T-helper 17 cell (primary cell): ENCODE measurements at places on chromosomes 3 and 15. TPM values are rescaled to one million over a fixed set of nuclear protein-coding genes. Genes with fewer than 3 reads are reported as not detected.

FANCD2OS gene
- total RNA-seq = not detected

ARF4 gene
- total RNA-seq = 69.0 TPM

PLSCR2 gene
- not detected for total RNA-seq

CDHR4 gene
- 0.37 TPM for total RNA-seq

CORO2B gene
- total RNA-seq = not detected

ETFA gene
- 68.2 TPM for total RNA-seq

NR2E3 gene
- total RNA-seq = not detected

GOLGA8J gene
- not detected for total RNA-seq
